Activated naive CD4-positive, alpha-beta T cell treated with anti-CD3 and anti-CD28 coated beads, Interleukin-2, amount 10 ng/mL, durations not matched to agents 5 hours and 36 hours (primary cell): ENCODE measurements at places on chromosomes 7 and 10. TPM values are rescaled to one million over a fixed set of nuclear protein-coding genes. Genes with fewer than 3 reads are reported as not detected.

Gene ADAM12
- total RNA-seq = not detected

Gene HOXA6
- total RNA-seq = not detected

Gene SLC26A3
- total RNA-seq = not detected

Gene AS3MT
- total RNA-seq = 0.58 TPM

Gene SMKR1
- 4.0 TPM for total RNA-seq
